ENCODE measurements at places on chromosomes 1 and 21. TPM values are rescaled to one million over a fixed set of nuclear protein-coding genes. Genes with fewer than 3 reads are reported as not detected.

GRCh38 chr1:41728403-41729202, 190.1 kb downstream of the HIVEP3 start:
- H3K27ac ChIP-seq: no peak overlapping the region
- no peaks in the 10 kb centered on the region for H3K4me1 ChIP-seq
- no peaks in the 10 kb centered on the region for H3K36me3 ChIP-seq
- DNase-seq: no peak
- no peaks in the 10 kb centered on the region for H3K27me3 ChIP-seq

DNA sequence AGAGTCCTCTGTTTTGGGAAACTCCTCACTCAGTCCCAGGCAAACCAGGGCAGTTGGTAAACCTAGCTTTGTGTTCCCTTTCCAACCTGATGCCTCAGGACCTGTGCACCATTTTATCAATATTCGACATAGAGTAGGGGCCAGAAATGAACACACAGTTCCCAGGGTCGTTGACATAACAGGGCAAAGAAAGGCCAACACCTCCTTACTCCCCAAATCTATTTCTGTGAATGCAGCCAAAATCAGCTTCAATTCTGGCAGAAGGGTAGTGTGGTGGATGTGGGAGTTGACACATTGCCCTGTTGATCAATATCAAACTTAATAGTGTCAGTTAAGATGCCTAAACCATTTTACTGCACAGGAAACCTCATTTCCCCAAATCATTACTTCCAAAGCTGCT, 104.6 kb upstream of the SPATA6 start:
- H3K4me1 ChIP-seq: peaks cover 7% of the 10 kb centered on the region
- no peaks in the 10 kb centered on the region for H3K36me3 ChIP-seq
- H3K27me3 ChIP-seq: no peaks in the 10 kb centered on the region

NCMAP gene
- total RNA-seq: not detected

- H3K4me3 ChIP-seq: no peak overlapping the region
- no peak overlapping the region for H3K27ac ChIP-seq
- DNase-seq: no peak
- H3K27me3 ChIP-seq: no peaks in the 10 kb centered on the region
Observed at GRCh38 chr21:46219591-46220239, 8.9 kb downstream of the LSS start.

SPATA17 gene
- total RNA-seq: not detected

RUNX3 gene
- 2.4 TPM for total RNA-seq

All from adrenal gland (tissue), 19 donors.